Activated effector memory CD4-positive, alpha-beta T cell treated with anti-CD3 and anti-CD28 coated beads, Interleukin-2, amount 50 U/mL, for 16 hours (primary cell): ENCODE measurements at places on chromosomes 3 and 15.
A peak's percentile ranks its signal among the peaks of the same experiment; 100 is the strongest.

DNA sequence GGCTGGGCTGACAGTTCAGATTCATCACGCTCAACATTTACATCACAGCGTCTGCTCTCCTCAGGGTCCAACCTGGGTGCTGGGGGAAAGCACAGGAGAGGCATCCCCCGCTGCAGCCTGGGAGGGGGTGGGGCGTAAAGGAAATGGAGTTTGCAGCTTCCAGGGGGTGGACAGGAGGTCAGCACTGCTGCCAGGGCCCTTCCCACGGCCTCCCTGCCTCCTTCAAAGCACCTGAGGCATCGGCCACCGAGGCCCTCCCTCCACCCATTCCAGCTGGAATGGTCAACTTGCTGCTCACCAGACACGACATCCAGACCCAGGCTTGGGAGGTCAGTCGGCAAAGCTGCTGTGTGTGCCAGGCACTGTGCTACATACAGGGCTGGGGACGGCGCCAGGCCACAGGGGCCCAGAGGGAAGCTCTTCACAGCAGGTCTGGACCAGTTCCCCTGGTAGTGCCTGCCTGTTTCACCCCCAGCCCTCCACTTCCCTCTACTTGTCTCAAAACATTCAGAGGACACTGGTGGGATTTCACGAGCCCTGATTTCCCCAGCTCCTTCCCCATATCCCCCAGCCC lies 120.7 kb downstream of the ANP32A start:
- DNase-seq: no peak

GRCh38 chr3:22759636-22760310 lies 443.4 kb upstream of the UBE2E2 start:
- no peak for DNase-seq

DNA sequence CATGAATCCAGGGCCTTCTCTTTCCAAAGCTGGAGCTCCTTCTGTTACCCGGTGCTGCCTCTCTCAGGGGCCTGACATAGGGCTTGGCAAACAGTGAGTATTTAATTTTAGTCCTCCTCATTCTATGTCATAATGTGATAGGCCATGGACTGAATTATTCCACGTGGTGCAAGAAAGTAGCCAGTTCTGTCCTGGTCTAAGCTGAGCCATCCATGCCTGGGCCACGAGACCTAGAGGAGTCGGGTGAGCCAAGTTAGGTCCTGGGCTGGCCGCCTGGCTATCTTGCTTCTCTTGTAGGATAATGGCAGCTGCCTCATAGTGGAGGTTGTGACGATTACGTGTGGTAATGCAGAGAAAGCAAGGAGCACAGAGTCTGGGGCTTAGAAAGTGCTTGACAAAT lies 170.6 kb downstream of the FAM43A start:
- no peak for DNase-seq

- no peak for DNase-seq
Observed at GRCh38 chr3:133643611-133644010, 18.1 kb downstream of the TOPBP1 start.

DNA sequence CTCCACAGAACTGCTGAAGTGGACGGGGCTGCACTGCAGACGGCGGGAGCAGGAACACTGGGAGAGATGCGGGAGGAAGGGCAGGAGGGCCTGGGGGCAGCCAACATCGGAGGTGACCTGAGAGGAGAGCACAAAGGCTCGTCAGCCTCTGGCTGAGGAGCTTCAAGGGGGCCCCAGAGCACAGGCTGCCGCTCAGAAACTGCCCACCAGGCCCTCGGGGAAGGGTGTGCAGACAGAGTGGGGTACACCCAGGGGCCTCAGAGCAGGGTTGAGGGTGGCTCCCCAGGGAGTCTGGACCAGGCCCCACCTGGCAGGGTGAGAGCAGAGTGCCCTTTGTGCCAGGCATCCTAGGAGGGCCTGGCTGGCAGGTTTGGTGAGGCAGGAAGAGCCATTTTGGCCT lies 14.7 kb upstream of the RHO start:
- no peak for DNase-seq

GRCh38 chr15:99711625-99712024 lies 21.6 kb downstream of the LYSMD4 start:
- DNase-seq: no peak

GRCh38 chr3:33202711-33203457 lies 15.7 kb downstream of the SUSD5 start:
- no peak for DNase-seq

- peak; percentile 97 for DNase-seq
Observed at GRCh38 chr3:183285828-183286457, 32.9 kb downstream of the B3GNT5 start.
